Fibroblast of skin of left biceps (primary cell): ENCODE measurements at places on chromosomes 6 and 20.

DNA sequence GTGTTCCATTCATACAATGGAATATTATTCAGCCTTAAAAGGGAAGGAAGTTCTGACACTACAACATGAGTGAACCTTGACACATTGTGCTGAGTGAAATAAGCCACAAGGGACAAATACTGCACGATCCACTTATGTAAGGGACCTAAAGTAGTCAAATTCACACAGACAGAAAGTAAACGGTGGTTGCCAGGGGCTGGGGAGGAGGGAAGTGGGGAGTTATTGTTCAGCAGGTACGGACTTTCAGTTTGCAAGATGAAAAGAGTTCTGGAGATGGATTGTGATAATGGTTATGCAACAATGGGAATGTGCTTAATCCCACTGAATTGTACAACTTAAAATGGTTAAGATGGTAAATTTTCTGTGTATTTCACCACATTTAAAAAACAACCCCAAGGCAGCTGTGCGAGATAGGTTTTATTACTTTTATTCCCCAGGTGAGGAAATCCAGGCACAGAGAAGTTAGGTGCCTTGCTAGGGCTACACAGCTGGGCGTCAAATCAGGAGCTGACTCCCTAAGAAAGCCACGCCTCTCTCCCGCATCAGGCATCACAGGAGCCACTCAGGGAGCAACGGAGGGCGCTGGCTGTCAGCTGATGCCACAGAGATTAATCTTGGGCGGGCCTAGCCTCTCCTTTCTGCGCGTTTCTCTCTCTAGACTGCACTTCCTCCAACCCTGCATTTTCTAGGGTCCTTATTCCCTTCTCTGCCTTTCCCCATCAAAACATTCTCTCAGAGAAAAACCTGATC lies 9.3 kb upstream of the TRAF3IP2 start:
- no peak for DNase-seq

- no peak for DNase-seq
Observed at GRCh38 chr20:8152183-8152582, 20.1 kb downstream of the PLCB1 start.

DNA sequence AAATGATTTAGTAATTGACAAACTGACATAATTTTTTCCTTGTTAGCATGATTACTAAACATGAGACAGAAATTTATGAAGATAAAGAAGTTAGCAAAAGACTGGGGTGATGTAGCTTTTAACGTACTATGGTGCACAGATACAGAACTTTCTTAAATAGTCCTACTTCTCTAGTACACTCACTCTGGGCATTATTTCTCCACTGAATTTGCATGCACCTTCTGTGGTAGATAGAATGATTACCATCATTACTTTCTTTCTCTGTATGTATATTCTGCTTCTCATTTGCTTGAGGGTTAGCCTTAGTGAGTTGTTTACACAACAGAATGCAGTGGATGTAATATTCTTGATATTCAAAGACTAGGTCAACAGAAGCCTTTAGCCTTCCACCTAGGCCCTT lies 173.1 kb upstream of the EPHA7 start:
- no peak for DNase-seq

DNA sequence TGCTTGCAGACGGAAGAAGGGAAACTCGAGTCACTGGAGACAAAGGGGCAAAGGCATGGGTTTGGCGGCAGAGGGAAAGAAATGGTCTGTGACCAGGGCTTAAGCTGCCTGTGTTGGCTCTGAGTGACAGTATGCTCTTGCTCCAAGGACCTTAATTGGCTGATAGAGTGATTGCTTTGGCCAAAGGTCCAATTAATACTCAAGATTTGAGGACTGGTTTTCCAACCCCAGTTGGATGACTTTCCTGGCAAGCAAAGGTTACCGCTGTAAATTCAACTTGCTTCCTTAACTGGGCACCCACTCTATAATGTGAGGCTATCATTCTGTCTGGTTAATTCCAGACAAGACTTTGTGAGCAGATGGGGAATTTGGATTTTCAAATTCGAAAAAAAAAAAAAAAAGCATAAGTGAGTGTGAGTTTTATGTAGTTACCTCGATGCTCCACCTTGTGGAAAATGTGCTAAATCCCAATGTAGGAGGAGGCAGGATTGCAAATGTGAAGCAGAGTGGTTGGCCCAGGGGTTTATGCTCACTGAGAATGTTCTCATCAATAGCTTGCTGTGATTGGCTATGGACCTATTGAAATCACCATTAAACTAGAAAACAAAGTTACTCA lies 150.7 kb upstream of the GMDS start:
- no peak for DNase-seq

DNA sequence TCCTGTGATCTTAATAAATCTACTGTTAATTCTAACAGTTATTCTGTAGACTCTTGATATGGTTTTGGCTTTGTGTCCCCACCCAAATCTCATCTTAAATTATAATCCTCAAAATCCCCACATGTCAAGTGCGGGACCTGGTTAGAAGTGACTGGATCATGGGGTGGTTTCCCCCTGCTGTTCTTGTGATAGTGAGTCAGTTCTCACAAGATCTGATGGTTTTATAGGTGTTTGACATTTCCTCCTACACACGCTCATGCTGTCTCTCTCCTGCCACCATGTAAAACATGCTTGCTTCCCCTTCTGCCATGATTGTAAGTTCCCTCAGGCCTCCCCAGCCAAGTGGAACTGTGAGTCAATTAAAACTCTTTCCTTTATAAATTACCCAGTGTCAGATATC lies 10.5 kb upstream of the EPB41L2 start:
- no peak for DNase-seq

DNA sequence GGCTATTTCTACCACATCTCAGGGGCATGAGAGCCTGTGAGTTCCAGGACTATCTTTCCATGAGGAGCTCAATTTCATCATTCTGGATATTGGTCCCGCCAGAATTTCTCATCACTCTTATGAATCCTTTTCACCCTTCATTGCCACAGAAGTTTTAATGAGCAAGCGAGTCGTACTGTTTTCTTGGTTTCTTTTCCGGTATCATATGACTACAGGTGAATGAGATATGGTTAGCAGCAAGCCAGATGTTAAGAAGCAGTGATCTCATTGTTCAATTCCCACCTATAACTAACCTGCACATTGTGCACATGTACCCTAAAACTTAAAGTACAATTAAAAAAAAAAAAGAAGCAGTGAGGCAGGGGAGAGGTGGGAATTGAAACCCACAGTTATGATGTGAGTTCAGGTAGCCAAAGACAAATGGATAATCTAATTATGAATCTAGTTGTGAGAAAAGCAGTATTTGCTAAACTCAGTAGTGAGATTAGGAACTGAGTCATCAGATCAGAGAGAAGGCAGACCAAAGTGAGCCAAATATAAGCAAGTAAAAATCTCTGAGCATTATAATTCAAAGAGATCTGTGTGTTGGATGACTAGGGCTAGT lies 78.0 kb upstream of the ELOVL5 start:
- no peak for DNase-seq
